Progenitor cell of endocrine pancreas (in vitro differentiated cells): ENCODE measurements at places on chromosomes 1 and 21.

DNA sequence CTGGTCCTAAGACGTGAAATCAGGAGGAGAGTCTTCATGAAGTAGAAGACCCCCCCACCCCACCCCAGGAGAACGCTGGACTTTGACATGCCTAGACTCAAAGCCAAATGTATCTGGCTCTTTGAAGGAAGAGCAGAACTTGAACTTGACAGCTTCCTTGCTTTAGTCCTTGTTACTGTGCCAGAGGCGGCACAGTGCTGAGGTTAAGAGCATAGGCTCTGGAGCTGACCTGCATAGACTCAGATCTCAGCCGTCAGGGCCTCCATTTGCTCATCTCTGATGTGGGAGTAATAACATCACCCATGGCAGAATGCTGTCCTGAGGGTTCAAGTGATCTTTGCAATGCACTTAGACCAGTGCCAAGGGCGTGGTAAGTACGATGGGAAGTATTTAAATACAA, 39.0 kb downstream of the COL6A1 start:
- DNase-seq: no peak

GRCh38 chr1:17929224-17929623, 174.1 kb downstream of the ACTL8 start:
- no peak for DNase-seq

GRCh38 chr1:5826601-5827000, 165.6 kb downstream of the NPHP4 start:
- no peak for DNase-seq

DNA sequence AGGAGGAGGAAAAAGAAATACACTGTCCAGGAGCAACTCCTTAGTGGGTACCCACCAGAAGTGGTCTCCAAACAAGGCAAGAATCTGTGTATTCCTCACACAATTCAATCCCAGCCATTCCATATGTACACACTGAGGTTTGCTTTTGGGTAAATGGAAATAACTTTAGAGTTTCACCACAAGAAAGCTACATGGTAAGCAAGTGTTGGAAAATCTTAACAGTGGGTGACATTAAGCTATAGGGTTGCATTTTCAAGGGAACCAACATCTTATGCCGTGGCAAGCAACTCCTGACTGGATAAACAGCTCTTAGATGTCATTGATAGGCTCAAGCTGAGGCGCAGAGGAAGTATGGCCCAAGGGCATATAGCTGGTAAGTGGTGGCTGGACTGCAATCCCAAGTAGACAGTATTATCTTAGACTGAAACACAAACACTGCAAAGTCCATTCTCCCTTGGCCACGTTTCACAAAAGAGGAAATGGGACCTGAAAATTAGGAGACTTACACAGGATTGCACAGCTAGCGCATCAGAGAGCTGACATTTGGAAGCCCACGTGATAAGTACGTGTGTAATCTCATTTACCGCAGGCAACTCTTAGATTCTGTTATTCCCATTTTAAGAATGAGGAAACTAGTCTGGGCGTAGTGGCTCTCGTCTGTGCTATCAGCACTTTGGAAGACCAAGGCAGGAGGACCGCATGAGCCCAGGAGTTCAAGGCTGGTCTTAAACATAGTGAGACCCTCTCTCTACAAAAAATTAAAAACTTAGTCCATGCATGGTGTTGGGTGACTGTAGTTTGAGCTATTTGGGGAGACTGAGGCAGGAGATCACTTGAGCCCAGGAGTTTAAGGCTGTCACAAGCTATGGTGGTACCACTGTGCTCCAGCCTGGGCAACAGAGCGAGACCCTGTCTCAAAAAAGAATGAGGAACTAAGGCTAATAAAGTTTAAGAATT, 4.0 kb upstream of the BRWD1 start:
- no peak for DNase-seq

DNA sequence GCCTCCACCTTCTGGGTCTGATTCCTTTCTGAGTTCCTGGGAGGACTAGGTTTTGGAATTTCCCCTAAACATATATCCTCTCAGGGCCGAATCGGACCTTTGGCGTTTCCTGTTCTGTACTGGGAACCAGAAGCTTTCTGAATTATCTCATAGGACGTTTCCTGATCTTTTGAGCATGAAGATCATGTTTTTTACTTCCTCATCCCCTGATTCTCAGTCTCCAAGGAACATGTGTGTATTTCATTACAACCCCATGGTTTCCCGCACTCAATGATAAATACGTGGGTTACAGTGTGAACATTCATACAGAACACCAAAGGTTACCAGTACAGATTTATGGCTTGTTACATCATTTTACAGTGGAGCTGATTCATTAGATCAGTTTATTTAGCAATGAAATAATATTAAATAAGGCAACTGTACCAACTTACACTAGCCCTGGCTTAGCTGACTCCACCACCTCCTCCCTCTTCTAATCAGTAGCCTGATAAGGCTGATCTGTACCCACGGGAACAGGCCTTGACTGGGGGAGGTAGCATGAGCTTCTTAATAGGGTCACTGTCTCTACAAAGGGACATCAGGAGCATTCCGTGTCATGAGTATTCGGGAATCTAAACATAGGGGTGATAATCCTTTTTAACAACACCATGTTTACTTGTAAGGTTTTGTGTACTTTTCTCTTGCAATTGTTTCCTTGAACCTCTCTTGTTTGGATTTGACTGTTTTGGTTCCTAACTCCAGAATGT, 57.8 kb upstream of the ERRFI1 start:
- no peak for DNase-seq

- DNase-seq: no peak
Measured at GRCh38 chr1:2018217-2019171, 651 bp upstream of the GABRD start.
